Stimulated activated CD4-positive, alpha-beta T cell treated with anti-CD3 and anti-CD28 coated beads, TNF-alpha, amount 100 ng/mL, for 4 hours (primary cell): ENCODE measurements at places on chromosomes 11 and 22.
A peak's percentile ranks its signal among the peaks of the same experiment; 100 is the strongest.

- no peak for DNase-seq
These were observed 69.3 kb downstream of the MICAL3 start for GRCh38 chr22:17954860-17955587.

DNA sequence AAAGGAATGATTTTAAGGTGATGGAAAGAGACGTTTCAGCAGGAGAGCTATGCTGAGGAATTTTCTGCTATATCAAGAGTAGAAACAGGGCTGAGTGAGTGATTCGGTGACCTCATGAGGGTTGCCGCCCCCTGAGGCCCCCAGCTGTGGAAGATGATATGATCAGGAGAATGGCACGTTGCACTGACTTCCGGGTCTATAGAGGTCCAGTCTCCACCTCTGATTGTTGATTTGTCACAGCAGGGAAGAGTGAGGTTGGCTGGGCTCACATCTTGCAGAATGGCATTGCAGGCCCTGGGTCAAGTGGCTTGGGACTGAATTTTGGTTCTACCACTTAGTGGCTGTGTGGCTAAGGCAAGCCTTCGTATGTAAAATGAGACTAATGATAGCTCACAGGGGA, 205.1 kb downstream of the SNX19 start:
- DNase-seq: no peak

- no peak for DNase-seq
These were observed 72.8 kb downstream of the TP53I11 start for GRCh38 chr11:44877571-44878497.

- DNase-seq: no peak
These were observed 6.9 kb downstream of the NFRKB start for GRCh38 chr11:129888451-129888850.

- DNase-seq: no peak
These were observed 7.0 kb upstream of the CASP12 start for GRCh38 chr11:104905271-104905670.

DNA sequence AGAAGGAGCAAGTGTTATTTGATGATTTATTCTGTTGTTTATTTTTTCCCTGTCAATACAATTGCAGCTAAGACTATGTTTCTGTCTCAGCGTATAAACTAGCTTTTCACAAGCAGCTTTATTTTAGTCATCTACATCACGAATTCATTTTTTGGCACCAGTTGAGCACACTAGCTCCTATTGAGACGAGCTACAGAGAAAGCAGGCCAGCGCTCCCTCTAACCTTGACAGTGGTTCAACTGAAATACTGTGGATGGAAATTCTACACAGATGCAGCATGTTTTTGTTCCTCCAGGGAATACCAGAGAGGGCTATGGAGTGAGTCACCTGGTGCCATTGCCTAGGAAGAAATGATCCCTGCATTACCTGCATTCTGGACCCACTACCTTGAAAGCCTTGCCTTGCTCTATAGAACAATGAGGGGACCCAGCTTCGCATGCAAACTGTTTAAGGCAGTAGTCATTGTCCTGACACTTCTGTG, 108.2 kb upstream of the ARHGAP42 start:
- DNase-seq: no peak

GRCh38 chr22:46044621-46045458, 67.9 kb upstream of the WNT7B start:
- no peak for DNase-seq

- DNase-seq: no peak
These were observed 879.7 kb downstream of the JRKL start for GRCh38 chr11:97269527-97269926.

DNA sequence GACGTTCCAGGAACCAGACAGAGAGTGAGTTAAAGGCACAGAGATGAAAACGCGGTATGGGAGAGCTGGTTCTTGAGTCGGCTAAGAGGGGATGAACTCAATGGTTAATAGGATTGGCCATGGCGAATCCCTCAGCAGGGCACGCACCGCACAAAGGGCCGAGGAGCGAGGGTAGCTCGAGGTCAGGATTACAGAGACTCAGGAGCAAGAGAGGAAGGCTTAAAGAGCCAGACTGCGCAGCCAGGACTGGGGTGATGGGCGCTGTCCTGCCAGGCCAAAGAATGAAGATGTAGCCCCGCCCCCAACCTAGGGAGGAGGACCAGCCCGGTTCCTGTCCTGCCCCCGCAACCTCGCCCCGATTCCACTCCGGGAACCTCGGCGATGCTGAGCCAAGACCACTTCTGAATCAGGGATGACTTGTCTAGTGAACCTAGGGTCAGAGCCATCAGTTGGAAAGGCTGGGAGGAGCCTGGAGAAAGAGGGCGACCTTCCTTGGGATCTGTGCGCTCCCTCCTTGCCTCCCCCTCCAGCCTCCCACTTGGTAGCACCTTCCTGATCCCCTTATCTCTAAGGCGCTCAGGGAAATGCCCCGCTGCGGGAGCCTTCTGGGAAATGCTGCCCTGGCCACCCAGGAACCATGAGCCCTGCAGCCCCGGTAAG, at the start of gene PLEKHB1:
Gene PLEKHB1, plus strand, starts transcription at position 610 of the 660 bp plus-strand sequence. Its CDS starts 28 bp downstream, at position 638.
- no peak for DNase-seq

GRCh38 chr11:3840004-3840869, 522 bp downstream of the RHOG start:
- no peak for DNase-seq

DNA sequence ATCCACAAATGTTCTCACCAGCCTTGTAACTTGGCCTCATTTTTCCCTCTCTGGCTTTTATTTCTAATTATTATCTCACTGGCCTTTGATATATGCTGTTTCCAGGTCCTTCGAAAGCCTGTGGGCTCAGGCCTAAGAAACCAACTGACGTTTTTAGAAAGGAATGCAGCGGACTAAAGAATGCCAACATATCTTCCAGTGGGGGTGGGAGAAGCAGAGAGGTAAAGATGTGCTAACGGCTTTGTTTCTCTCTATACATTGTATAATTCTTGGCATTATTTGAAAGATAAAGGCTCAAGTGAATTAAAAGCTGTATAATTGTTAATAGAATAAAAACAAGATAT, 28.2 kb downstream of the OR6Q1 start:
- no peak for DNase-seq

DNA sequence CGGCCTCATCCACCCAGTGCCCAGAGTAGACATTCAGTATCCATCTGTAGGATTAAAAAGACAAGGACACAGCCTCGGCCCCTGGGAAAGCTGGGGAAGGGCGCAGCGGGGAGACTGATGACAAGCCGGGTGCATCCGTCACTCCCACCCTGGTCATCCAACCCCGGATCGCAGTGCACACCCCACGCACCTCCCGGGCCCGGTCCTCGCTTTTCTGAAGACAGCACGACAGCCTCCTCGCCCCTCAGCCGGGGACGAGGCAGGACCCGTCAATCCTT, 1.1 kb downstream of the FCHSD2 start:
- DNase-seq: no peak

GRCh38 chr11:71210861-71211260, 41.5 kb downstream of the SHANK2 start:
- no peak for DNase-seq

DNA sequence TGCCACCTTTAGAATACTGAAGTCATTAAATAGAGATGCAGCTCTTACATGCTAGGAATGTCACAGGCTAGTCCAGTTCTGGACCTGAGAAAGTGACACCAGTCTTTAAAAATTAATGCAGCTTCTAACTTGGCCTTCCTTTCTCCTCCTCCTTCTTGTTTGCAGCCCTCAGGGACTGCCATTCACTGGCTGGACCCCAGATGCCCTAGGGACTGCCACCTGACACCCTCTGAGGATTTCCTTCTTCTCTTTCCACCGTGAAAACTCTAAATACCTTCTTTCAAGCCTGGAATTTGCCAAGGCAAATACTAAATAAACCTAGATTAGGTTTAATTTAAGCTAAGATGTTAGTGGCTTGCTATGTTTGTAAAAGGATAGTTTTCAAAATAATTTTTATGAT, 78.4 kb downstream of the MUC15 start:
- DNase-seq: no peak

- no peak for DNase-seq
These were observed 1082.0 kb upstream of the CNTN5 start for GRCh38 chr11:97938789-97939188.

- no peak for DNase-seq
These were observed 316.1 kb downstream of the TMEM135 start for GRCh38 chr11:87353771-87354345.

DNA sequence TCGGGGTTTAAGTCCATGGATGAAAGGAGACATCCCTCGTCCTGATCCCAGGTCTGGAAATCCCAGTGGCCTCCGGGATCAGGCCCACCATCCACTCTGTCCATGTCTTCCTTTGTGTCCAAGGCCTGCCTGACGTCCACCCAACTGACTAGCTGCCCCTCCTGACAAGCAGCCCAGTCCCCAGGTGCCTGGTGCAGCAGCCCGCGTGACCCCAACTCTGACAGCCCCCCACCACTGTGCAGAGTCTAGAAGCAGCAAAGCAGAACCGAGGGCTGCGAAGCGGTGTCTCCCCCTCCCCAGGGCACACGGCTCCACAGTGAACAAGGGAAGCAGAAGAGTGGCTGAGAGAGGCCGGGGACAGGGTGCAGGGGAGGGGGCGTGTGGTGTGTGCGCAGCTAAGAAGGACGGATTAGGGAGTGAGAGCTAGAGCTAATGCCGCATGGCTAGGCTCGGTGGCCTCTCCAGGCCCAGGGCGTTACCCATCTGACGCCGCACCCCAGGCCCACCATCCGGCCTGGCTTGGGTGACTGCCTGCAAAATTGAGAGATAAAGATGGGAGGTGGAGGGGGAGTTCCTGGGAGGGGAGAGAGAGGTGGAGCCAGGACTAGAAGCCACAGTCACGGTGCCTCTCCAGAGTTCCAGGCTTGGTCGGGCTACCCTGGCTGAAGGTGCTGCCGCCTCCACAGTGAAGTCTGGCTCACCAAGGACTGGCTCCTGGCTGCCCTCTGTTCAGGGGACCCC, 16.6 kb upstream of the BAIAP2L2 start:
- DNase-seq: no peak

DNA sequence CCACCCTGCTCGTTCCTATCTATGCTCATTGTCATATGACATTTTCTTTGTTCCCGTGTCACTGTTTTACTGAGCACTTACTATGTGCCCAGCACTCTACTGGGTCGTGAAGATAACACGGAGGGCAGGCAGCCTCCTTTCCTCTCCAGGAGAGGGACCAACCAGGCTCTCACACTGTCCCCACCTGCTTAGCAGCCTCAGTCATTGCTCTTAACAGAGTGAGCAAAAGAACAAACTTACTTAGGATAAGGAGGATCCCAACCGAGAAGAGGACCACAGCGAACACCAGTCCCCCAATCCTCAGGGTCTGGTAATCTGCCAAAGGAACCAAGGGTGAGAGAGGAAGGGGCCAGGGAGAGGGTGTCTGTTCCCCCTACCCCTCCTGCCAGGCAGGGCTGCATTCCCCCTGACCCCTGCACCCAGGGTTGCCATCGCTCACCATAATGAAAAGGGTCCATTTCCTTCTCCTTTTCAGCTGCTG, 17.0 kb upstream of the FXYD2 start:
- no peak for DNase-seq

- no peak for DNase-seq
These were observed 71.3 kb downstream of the ATXN10 start for GRCh38 chr22:45742866-45743450.

DNA sequence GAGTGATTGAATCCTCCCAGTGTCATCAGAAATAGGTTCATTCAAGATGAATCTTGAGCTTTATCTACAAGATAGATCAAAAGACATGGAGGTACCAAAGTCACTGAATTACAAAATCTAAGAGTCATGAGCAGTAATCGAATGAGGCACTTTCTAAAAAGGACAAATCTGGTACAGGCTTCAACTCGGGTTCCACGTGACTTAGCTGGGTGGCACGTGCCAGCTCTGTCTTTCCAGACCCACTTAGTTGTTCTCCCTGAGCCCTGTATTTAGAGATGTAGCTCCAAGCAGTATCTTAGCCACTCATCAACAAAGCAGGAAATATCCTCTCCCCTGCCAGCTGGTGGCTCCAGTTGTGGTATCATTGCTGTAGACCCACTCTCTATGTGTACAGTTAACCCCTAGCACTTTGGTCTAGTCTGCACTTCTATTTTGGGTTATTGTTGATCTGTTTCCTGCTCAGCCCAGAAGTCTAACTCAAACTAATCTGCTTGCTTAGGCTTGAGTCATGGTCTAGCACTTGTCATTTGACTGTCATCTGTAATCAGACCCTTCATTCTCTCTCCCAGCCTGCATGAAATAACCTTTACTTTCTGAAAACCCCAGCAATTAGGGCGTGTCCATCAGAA, 528.7 kb downstream of the ETS1 start:
- DNase-seq: no peak

- no peak for DNase-seq
These were observed 6.7 kb downstream of the IL18 start for GRCh38 chr11:112156956-112157766.

DNA sequence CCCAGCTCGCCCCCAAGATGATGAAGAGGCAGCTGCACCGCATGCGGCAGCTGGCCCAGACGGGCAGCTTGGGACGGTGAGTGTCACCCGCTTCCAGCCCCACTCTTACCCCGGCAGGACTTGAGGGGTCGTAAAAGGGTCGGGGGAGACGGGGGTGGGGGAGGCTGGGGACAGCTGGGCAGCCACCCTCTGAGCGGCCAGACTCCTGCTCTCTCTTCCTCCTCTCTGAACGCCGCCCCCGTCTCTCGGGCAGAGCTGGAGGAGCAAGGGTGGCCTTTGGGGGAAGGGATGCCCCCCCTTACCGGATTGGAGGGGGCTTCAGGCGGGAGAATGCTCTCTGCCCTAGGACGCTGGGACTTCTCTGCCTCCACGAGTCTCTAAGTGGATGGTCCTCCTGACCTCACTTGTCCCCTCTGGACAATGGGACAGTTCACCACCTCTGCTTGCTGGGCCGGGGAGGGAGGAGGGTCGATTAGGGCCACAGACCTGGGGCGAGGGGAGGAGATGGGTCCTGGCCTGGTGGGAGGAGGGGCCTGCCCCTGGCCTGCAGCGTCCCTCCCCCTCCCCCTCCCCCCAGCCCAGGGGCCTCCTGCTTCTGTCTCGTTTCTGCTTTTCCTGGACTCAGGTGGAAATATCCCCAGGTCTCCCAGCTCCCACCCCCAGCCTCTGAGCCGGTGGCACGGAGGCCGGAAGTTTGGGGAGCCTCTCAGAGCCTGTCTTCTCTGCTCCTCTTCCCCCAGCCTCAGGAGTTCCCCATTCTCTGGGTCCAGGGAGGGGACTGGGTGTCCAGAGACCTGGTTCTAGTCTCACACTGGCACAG, 512 bp downstream of the SH3BP1 start:
- DNase-seq: no peak

- no peak for DNase-seq
These were observed 103.0 kb downstream of the ARHGAP42 start for GRCh38 chr11:100790073-100790472.

- no peak for DNase-seq
These were observed 24.4 kb downstream of the SERGEF start for GRCh38 chr11:17988465-17988864.

- DNase-seq: peak; percentile 84
These were observed at the start of gene EFCAB6 for GRCh38 chr22:43812149-43812842. TSS of gene EFCAB6 (minus strand) at chr22:43812305. CDS start at chr22:43782318, 29,987 bp downstream.

GRCh38 chr22:46749682-46750529, 11.9 kb upstream of the CERK start:
- DNase-seq: no peak
